ENCODE measurements at places on chromosomes 5 and 9. TPM values are rescaled to one million over a fixed set of nuclear protein-coding genes. Genes with fewer than 3 reads are reported as not detected.
A peak's percentile ranks its signal among the peaks of the same experiment; 100 is the strongest.

FRMD3 gene
- 0.66 TPM for total RNA-seq

AJM1 gene
- 1.8 TPM for total RNA-seq

GPR150 gene
- 0.33 TPM for total RNA-seq

PPP2R2B gene
- total RNA-seq: 1.5 TPM

NFIB gene
- total RNA-seq: 36.3 TPM

PCYOX1L gene
- 4.9 TPM for total RNA-seq

IL5 gene
- not detected for total RNA-seq

DNA sequence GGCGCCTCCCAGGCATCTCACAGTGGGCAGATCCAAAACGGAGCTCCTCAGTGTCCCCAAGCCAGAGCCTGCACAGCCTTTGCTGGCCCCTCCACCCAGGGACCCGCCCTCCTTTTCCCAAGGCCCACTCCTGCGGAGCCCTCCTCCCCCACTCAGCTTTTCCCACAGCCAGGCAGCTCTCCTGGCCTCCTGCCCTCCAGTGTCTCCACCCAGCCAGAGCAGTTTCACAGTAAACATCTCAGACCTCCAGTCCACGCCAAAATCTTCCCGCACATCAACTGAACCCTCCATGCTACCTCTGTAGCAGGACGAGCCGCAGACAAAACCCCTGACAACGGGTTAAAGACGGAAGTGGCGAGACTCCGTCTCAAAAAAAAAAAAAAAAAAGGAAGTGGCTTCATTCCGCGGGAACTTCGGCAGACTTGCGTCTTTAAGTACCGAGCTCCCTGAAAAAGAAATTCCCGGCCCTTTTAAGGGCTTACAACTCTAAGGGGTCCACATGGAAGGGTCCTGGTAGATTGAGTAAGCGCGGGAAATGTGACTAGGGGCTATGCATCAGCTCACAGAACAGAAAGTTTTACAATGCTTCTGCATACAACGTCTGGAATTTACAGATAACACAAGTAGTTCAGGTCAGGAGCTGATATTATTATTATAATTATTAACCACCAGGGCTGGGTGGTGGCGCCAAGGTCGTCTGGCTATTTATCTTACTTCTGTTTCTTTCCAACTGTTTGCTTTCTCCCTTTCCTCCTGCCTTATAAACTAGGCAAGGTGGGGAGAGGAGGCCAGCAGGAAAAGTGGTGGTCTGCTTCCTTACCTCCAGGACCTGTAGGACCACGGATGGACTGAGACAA is 11.4 kb upstream of the GRIN1 start:
- peaks cover 3% of the 10 kb centered on the region for H3K4me1 ChIP-seq
- H3K36me3 ChIP-seq: no peaks in the 10 kb centered on the region
- no peak overlapping the region for H3K27ac ChIP-seq
- H3K4me3 ChIP-seq: no peak overlapping the region
- H3K27me3 ChIP-seq: no peaks in the 10 kb centered on the region

DNA sequence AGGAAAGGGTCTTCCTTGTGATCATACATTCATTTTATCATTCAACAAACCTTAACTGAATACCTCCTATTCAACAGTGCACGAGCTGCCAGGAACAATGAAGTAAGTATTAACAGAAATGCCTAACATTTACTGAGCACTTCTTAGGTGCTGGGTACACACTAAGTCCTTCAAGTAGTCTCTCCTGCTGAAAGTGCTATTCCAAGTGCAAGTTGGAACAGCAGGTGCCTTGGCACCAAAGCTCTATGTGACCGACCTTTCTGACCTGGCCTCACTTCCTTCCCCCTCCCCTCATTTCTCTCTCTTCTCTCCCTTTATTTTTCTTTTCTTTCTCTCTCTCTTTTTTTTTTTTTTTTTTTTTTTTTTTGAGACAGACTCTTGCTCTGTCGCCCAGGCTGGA is 94.5 kb downstream of the GRIA1 start:
- H3K27ac ChIP-seq: no peak overlapping the region
- H3K36me3 ChIP-seq: no peaks in the 10 kb centered on the region
- no peaks in the 10 kb centered on the region for H3K27me3 ChIP-seq
- H3K4me1 ChIP-seq: no peaks in the 10 kb centered on the region
- DNase-seq: no peak
- H3K4me3 ChIP-seq: no peak overlapping the region

DNA sequence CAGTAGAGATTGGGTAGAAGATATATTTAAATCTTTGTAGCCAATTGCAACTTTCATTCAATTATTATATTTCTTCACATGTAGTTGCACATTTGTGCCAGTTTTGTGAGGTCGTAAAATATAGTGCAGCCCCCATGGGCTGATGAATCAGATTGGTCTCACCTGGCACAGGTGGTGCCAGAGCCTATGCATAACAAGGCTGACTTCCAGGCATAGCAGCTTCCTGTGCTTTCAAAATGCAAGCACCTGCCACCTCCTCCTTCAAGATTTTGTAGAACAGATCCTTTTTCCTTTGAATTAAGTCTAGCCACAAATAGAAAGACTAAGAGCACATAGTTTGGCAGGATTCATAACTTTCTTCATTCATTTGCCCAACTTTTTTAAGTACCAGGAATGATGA is 87.1 kb downstream of the STARD4 start:
- H3K4me1 ChIP-seq: no peaks in the 10 kb centered on the region
- no peak for DNase-seq
- H3K27ac ChIP-seq: no peak overlapping the region
- H3K36me3 ChIP-seq: no peaks in the 10 kb centered on the region
- no peaks in the 10 kb centered on the region for H3K27me3 ChIP-seq
- H3K4me3 ChIP-seq: no peak overlapping the region

DNA sequence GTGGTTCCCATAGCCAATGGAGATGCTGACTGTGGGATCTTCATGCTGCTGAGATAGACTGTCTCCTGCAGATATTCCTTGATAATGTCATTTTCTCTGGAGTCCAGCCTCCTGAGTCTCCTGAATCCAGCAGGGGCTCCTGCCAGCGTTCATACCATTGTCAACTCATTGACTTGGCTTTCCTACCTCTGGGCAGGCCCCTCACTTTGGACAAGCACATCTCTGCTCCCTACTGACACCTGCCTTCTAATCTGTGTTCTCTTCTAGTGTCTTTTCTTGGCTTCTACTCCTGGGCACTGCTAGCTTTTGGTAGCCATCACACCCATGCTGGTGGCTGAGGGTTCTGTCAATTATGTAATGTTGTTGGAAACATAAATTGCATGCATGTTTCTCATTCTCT is 138.0 kb downstream of the ADCY2 start:
- H3K27me3 ChIP-seq: no peaks in the 10 kb centered on the region
- no peaks in the 10 kb centered on the region for H3K36me3 ChIP-seq
- DNase-seq: no peak
- no peak overlapping the region for H3K27ac ChIP-seq

DNA sequence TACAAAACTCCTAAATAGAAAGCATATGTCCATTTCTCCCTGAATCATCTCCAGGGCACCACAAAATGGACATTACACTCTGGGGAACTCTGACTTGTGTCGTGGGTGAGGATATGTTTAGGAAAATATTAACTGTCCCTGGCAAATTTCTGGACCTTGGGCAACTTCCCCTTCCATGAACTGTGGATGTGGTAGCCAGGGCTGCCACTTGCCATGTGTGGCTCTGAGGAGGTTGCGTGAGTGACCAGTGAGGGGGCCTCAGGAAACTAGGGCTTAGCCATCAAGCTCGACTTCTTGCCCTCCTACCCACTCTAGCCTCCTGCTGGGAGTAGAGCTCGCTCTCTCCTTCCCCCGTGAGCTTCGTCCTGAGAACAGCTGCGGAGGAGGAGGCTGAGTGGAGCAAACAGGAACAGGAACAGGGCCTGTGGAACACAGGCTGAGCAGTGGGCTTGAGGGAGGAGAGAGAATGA is 13.8 kb upstream of the STC2 start:
- H3K27me3 ChIP-seq: no peaks in the 10 kb centered on the region
- no peak overlapping the region for H3K4me3 ChIP-seq
- H3K4me1 ChIP-seq: no peaks in the 10 kb centered on the region
- no peak for DNase-seq

DNA sequence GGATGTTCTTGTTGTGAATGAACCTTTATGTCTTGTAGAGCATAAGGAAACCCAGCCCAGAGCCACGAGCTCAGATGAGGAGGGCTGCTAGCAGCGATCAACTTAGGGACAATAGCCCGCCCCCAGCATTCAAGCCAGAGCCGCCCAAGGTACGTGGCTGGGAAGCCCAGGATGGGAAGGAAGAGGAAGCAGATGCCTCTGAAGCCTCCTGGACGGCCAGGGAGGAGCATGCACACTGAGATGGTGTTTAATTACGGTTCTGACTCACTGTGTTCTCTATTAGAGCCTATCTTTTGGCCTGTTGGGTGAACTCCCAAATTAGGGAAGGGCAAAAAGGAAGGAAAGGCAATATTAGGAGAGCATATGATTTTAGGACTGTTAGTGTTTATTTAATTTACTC is 75.3 kb downstream of the TJP2 start:
- no peaks in the 10 kb centered on the region for H3K4me1 ChIP-seq
- no peak overlapping the region for H3K4me3 ChIP-seq
- H3K27me3 ChIP-seq: no peaks in the 10 kb centered on the region

GRCh38 chr9:18331310-18331684 is 142.7 kb upstream of the ADAMTSL1 start:
- no peak overlapping the region for H3K27ac ChIP-seq
- H3K36me3 ChIP-seq: no peaks in the 10 kb centered on the region
- DNase-seq: no peak

- no peaks in the 10 kb centered on the region for H3K4me1 ChIP-seq
- no peak overlapping the region for H3K27ac ChIP-seq
- DNase-seq: peak; percentile 5
Observed at GRCh38 chr5:107704681-107705401, 34.1 kb upstream of the EFNA5 start.

- no peaks in the 10 kb centered on the region for H3K27me3 ChIP-seq
- no peaks in the 10 kb centered on the region for H3K36me3 ChIP-seq
- H3K4me3 ChIP-seq: no peak overlapping the region
- peaks cover 3% of the 10 kb centered on the region for H3K4me1 ChIP-seq
- peak; percentile 59 for DNase-seq
- H3K27ac ChIP-seq: no peak overlapping the region
Observed at GRCh38 chr5:112703866-112704820, 33.5 kb upstream of the APC start.

DNA sequence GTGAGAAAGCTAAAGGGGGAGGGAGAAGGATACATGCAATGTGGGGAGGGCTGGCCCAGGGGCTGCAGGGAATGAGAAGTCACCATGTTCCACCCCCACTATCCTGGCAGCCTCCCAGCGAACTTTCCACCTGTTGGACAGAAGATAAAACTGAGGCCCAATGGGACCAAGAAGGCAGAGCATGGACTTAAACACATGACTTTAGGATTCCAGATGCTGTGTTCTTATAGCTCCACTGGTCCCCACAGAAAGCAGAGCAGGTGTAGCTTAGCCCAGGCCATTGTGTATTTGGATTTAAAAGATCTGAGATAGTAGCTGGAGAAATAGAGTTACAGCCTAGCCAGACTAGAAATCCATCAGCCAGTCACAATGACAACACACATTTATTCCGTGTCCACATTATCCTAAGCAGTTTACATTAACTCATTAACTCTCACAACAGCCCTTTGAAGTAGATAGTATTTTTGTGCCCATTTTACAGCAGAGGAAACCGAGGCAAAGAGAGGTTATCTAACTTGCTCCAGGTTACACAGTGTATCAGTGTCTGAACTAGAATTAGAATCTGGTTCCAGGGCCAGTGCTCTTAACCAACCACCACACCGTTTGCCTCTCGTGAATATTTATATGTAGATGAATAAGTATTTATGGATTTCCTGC is 121.0 kb downstream of the RGS3 start:
- peaks cover 6% of the 10 kb centered on the region for H3K36me3 ChIP-seq
- no peaks in the 10 kb centered on the region for H3K27me3 ChIP-seq
- H3K4me3 ChIP-seq: no peak overlapping the region

DNA sequence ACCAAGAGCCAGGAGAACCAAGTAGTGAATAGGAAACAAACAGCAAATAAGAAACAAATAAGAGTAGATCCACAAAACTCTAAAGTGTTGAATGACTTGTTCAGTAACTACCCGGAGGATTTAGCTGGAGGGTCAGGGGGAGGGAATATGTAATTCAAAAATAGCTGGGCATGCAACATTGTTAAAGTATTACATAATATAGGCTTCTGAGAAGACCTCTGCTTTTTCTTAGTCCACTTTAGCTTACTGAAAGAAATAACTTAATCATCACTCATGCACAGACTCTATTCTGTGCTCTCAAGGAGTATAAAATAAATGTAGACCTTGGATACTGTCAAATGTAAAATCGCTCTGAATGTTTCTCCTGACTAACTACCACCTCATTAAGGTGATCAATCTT is 183.2 kb upstream of the POU5F2 start:
- H3K4me3 ChIP-seq: no peak overlapping the region
- DNase-seq: peak; percentile 57
- no peaks in the 10 kb centered on the region for H3K27me3 ChIP-seq
- H3K36me3 ChIP-seq: no peaks in the 10 kb centered on the region
- no peak overlapping the region for H3K27ac ChIP-seq

GRCh38 chr5:1003296-1003937 is 5.2 kb upstream of the NKD2 start:
- DNase-seq: no peak
- H3K27me3 ChIP-seq: peaks cover 28% of the 10 kb centered on the region
- H3K4me1 ChIP-seq: no peaks in the 10 kb centered on the region
- H3K4me3 ChIP-seq: no peak overlapping the region
- no peaks in the 10 kb centered on the region for H3K36me3 ChIP-seq

- no peak overlapping the region for H3K4me3 ChIP-seq
- no peak for DNase-seq
- H3K4me1 ChIP-seq: no peaks in the 10 kb centered on the region
Observed at GRCh38 chr9:137168573-137168903, 1.3 kb downstream of the LRRC26 start.
